Natural killer cell treated with Interleukin-12 subunit alpha and Interleukin-12 subunit beta and Interleukin-15 and Interleukin-18, amount 100 ng/mL, for 72 hours (primary cell): ENCODE measurements at places on chromosomes 4 and X.
A peak's percentile ranks its signal among the peaks of the same experiment; 100 is the strongest.

- no peak overlapping the region for H3K27ac ChIP-seq
- H3K36me3 ChIP-seq = no peaks in the 10 kb centered on the region
- no peaks in the 10 kb centered on the region for H3K4me1 ChIP-seq
- H3K4me3 ChIP-seq = no peak overlapping the region
Observed at GRCh38 chrX:22699581-22700091, 300.1 kb upstream of the DDX53 start.

DNA sequence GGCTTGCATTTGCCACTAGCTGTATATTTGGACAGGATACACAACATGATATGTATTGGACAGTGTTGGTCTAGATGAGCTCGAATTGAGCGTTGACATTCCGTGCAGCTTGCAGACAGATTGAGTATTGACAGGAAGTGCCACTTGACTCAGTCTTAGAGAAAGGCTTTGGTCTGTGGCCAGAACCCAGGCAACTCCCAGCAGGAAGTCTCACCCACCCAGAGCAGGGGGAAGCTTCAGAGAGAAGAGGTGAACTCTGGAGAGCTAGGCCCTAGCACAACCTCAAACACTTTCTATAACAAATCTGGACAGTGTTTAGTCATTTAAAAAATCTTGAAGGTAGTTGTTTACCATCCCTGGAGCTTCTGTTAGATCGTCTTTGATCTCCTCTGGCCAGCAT lies 280.5 kb downstream of the FBXW7 start:
- H3K4me3 ChIP-seq = no peak overlapping the region
- peaks cover 8% of the 10 kb centered on the region for H3K27me3 ChIP-seq
- H3K36me3 ChIP-seq = no peaks in the 10 kb centered on the region
- DNase-seq = peak; percentile 80

DNA sequence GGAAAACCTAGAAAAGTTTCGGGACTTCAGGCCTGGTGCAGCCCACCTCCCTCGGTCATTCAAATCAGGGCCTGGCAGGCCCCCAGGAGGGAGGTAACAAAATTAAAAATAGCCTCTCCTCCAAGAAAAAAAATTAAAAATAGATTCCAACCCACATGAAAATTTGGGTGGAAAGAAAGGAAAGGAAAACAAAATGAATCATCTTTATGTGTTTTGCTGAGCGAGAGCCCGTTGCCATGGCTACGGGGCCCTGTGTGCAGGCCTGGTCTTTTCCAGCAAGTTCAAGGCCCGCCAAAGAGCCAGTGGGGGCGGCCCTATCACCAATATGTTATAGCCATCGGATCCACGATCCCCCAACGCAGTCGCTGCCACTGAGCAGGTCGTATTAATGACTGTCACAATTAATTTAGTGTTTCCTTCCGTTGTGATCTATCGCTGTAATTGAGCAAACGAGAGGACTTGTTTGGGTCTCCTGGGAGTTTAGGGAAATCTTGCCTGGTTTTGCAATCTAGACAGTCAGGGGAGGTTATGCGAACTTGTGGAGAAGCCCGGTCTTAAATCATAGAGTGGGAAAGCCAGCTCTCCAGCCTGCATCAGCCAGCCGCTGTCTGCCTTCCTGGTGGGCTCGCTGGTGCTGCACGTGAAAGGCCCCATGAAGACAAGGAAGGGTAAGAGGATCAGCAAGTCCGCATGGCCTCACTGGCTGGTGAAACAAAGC lies 452.4 kb downstream of the BCOR start:
- no peaks in the 10 kb centered on the region for H3K4me1 ChIP-seq
- no peaks in the 10 kb centered on the region for H3K36me3 ChIP-seq
- H3K4me3 ChIP-seq = no peak overlapping the region
- no peak for DNase-seq
- H3K27me3 ChIP-seq = peaks cover 12% of the 10 kb centered on the region

DNA sequence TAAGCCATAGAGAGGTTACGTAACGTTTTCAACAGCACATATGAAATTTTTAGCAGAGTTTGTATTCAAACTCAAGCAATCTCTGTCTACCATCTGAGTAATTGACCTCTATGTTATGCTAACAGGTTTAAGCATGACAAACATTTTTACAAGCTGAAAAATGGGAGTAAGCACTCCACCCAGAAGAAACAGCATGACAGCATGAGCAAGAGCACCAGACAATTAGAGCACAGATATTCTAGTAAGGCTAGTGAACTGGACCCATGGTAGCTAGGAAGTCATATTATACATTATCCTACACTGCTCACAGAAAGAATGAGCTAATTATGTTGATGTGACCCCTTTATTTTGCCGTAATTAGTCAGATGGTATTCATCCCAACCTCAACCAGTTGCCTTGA lies 200.5 kb downstream of the PABPC4L start:
- no peak for DNase-seq
- no peaks in the 10 kb centered on the region for H3K4me1 ChIP-seq
- H3K4me3 ChIP-seq = no peak overlapping the region
- H3K27me3 ChIP-seq = no peaks in the 10 kb centered on the region
- no peaks in the 10 kb centered on the region for H3K36me3 ChIP-seq

DNA sequence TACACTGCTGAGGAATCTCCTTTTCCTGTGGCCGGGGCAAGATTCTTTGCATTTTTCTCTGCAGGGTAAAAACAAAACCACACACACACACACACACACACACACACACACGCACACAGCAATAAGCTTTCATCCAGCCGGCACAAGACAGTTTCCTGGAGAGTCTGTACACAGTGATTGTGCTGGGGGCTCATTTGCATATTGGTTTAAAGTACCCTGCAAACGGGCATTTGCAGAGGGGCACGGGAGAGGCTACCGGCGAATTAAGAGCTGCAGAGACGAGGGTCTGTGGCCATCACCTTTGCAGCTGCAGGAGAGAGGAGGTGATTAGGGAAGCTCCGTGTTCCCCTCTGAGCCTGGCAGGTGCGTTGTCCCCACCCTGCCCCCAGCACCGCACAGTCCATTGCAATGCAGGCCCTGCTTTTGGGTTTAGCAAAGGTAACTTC lies 219.9 kb downstream of the SHOX start:
- H3K4me3 ChIP-seq = no peak overlapping the region
- peaks cover 6% of the 10 kb centered on the region for H3K27me3 ChIP-seq
- H3K4me1 ChIP-seq = peaks cover 3% of the 10 kb centered on the region
- no peak for DNase-seq
- no peaks in the 10 kb centered on the region for H3K36me3 ChIP-seq
- H3K27ac ChIP-seq = no peak overlapping the region

GRCh38 chrX:40004246-40004535 lies 93.6 kb downstream of the BCOR start:
- H3K27me3 ChIP-seq = peaks cover 38% of the 10 kb centered on the region
- no peak overlapping the region for H3K27ac ChIP-seq
- no peaks in the 10 kb centered on the region for H3K36me3 ChIP-seq
- DNase-seq = no peak

- no peaks in the 10 kb centered on the region for H3K27me3 ChIP-seq
- H3K27ac ChIP-seq = no peak overlapping the region
- H3K36me3 ChIP-seq = no peaks in the 10 kb centered on the region
- no peak for DNase-seq
Observed at GRCh38 chrX:115906881-115907280, 263.7 kb upstream of the AGTR2 start.
